Activated CD4-positive, alpha-beta memory T cell treated with anti-CD3 and anti-CD28 coated beads for 36 hours (primary cell): ENCODE measurements at places on chromosomes 1 and 21.
A peak's percentile ranks its signal among the peaks of the same experiment; 100 is the strongest.

GRCh38 chr1:228405979-228406228 lies 731 bp downstream of the TRIM11 start:
- H3K4me1 ChIP-seq: peaks cover 43% of the 10 kb centered on the region
- peaks cover 31% of the 10 kb centered on the region for H3K36me3 ChIP-seq
- H3K27me3 ChIP-seq: no peaks in the 10 kb centered on the region
- peak overlapping the region; percentile 71 for H3K27ac ChIP-seq

DNA sequence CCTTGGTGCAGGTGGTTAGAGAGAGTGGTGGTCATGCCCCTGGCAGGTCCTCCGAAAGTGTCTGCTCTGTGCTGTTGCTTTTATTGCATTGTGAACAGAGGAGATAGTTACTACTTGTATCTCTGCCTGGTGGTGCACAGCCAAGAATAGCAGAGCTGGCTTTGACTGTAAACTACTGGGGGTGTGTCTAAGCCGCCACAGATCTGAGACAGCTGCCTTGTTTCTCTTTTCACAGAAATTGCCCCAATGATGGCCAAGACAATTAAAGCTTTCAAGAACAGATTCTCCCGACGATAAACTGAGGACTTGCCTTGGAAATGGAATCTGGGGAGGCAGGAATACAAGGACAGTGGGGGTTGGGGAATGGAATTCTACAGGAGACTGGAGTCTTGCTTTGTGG lies 16.0 kb downstream of the ELOA start:
- H3K36me3 ChIP-seq: peaks cover 37% of the 10 kb centered on the region
- H3K4me3 ChIP-seq: no peak overlapping the region
- H3K4me1 ChIP-seq: no peaks in the 10 kb centered on the region
- peak overlapping the region; percentile 5 for H3K27ac ChIP-seq

DNA sequence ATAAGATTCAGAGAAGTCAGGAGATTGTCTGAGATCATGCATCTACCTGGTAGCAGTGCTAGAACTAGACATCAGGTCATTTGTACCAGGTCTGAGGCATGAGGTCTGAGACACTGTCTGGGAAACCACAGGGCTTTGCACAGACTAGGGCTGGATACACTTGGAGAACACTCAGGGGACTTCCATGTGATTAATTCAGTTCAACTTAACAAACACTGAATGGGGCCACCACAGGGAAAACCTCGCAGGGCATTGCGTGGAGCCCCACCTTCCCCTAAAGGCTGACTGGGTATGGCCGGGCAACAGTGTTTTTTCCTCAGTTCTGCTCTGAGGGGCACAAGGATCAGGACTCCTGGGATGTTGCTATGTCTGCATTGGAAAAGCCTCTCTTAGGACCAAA lies 86.5 kb upstream of the WARS2 start:
- no peaks in the 10 kb centered on the region for H3K27me3 ChIP-seq
- H3K4me1 ChIP-seq: no peaks in the 10 kb centered on the region
- no peak overlapping the region for H3K4me3 ChIP-seq
- H3K36me3 ChIP-seq: peaks cover 1% of the 10 kb centered on the region
- DNase-seq: no peak
- H3K27ac ChIP-seq: no peak overlapping the region

GRCh38 chr1:109909561-109909960 lies 1.1 kb upstream of the CSF1 start:
- peaks cover 32% of the 10 kb centered on the region for H3K36me3 ChIP-seq
- H3K4me1 ChIP-seq: peaks cover 73% of the 10 kb centered on the region
- no peak for DNase-seq
- peak overlapping the region; percentile 83 for H3K4me3 ChIP-seq
- peak overlapping the region; percentile 89 for H3K27ac ChIP-seq

GRCh38 chr1:156643778-156644092 lies 1.8 kb downstream of the BCAN start:
- H3K27me3 ChIP-seq: peaks cover 80% of the 10 kb centered on the region
- no peak overlapping the region for H3K27ac ChIP-seq
- no peaks in the 10 kb centered on the region for H3K36me3 ChIP-seq
- peak; percentile 65 for DNase-seq
- no peak overlapping the region for H3K4me3 ChIP-seq

- H3K27me3 ChIP-seq: no peaks in the 10 kb centered on the region
- peaks cover 1% of the 10 kb centered on the region for H3K36me3 ChIP-seq
- H3K27ac ChIP-seq: no peak overlapping the region
- no peak overlapping the region for H3K4me3 ChIP-seq
- DNase-seq: no peak
These were observed 39.4 kb downstream of the MAST2 start for GRCh38 chr1:45842786-45843185.

- no peak overlapping the region for H3K27ac ChIP-seq
- no peaks in the 10 kb centered on the region for H3K36me3 ChIP-seq
- DNase-seq: no peak
- H3K4me3 ChIP-seq: no peak overlapping the region
These were observed 175.5 kb upstream of the PTBP2 start for GRCh38 chr1:96545935-96546656.

GRCh38 chr1:212915245-212916091 lies 34.9 kb upstream of the VASH2 start:
- no peaks in the 10 kb centered on the region for H3K4me1 ChIP-seq
- no peak overlapping the region for H3K4me3 ChIP-seq
- H3K27me3 ChIP-seq: peaks cover 8% of the 10 kb centered on the region
- H3K36me3 ChIP-seq: no peaks in the 10 kb centered on the region
- H3K27ac ChIP-seq: no peak overlapping the region
- DNase-seq: no peak

DNA sequence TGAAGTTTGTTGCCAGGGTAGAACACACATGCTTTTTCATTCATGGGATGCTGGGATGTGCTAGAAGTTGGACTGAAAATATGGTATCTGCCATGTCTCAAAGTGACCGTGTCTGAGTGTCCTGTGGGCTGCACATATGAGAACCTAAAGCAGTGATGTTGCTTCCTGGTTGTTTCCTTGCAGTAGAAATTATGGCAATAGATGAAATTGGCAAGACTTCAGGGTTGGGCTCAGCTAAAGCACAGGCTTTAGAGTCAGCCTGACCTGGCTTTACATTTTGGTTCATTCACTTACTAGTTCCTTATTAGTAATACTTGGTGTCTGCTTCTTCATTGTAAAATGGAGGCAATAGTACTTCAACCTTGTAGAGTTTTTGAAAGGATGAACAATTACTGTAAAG lies 2.2 kb downstream of the LAMC2 start:
- H3K27ac ChIP-seq: no peak overlapping the region
- H3K27me3 ChIP-seq: peaks cover 29% of the 10 kb centered on the region
- DNase-seq: no peak
- H3K4me1 ChIP-seq: no peaks in the 10 kb centered on the region
- no peaks in the 10 kb centered on the region for H3K36me3 ChIP-seq
- H3K4me3 ChIP-seq: no peak overlapping the region

DNA sequence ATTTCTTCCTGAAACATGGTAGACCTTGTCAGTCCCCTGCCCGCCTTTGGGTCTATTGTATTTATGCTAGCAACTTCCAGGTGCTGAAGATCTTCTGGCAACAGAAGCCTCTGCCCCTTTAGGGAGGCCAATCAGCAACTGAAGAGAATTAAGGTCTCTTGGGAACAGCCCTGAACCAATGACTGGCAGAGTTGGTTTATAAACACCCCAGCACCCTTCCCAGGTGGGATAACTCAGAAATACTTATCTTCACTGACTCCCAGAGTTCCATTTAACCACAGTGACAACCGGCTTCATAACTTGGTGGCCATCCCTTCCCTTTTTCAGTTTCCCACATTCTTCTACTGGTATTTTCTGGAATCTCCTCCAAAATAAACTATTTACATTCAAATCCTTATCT lies 27.2 kb upstream of the TMCO1 start:
- H3K36me3 ChIP-seq: no peaks in the 10 kb centered on the region
- no peak overlapping the region for H3K4me3 ChIP-seq
- no peak for DNase-seq
- no peak overlapping the region for H3K27ac ChIP-seq

DNA sequence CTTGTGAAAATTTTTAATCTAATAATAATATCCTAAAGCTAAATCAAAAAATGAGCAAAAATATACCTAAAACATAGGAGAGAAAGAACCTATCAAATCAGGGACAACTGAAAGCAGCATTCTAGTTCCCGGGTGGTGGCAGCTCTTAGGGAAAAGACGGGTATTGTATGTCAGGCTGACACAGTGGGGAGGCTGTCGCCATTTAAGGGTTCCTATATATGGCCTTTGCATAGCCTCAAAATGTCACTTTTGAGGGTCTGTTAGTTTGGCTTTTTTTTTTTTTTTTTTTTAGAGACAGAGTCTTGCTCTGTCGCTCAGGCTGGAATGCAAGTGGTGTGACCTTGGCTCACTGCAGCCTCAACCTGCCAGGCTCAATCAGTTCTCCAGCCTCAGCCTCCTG lies 6.0 kb downstream of the CLSTN1 start:
- H3K36me3 ChIP-seq: peaks cover 2% of the 10 kb centered on the region
- DNase-seq: no peak
- H3K27me3 ChIP-seq: no peaks in the 10 kb centered on the region
- H3K4me1 ChIP-seq: peaks cover 25% of the 10 kb centered on the region
- H3K4me3 ChIP-seq: no peak overlapping the region

GRCh38 chr21:35024513-35024912 lies 24.6 kb downstream of the RUNX1 start:
- peak overlapping the region; percentile 91 for H3K27ac ChIP-seq
- peak overlapping the region; percentile 4 for H3K4me3 ChIP-seq
- no peak for DNase-seq
- H3K27me3 ChIP-seq: no peaks in the 10 kb centered on the region
- H3K36me3 ChIP-seq: peaks cover 3% of the 10 kb centered on the region

- no peaks in the 10 kb centered on the region for H3K36me3 ChIP-seq
- DNase-seq: no peak
- no peak overlapping the region for H3K4me3 ChIP-seq
- no peak overlapping the region for H3K27ac ChIP-seq
These were observed 1.2 kb downstream of the SMIM1 start for GRCh38 chr1:3773572-3774275.

DNA sequence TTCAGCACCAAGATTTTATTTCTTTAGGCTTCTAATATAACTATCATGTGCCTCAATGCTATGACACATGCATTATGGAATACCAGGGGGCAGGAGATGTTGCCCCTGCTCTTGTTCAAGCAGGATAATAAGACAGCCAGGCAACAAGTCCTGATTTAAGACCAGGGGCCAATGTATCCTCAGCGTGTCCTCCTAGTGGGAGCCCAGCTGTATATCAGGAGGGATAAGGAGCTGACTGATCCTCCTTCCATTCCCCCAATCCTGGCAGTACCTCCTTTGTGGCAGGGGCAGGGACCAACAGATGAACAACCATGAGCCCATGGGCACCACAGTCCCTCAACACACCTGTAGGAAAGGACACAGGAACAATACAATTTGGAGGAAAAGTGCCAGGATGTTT lies 29.3 kb downstream of the SORT1 start:
- peaks cover 32% of the 10 kb centered on the region for H3K27me3 ChIP-seq
- peaks cover 12% of the 10 kb centered on the region for H3K4me1 ChIP-seq
- no peak overlapping the region for H3K27ac ChIP-seq
- H3K4me3 ChIP-seq: no peak overlapping the region
- no peak for DNase-seq
- no peaks in the 10 kb centered on the region for H3K36me3 ChIP-seq

DNA sequence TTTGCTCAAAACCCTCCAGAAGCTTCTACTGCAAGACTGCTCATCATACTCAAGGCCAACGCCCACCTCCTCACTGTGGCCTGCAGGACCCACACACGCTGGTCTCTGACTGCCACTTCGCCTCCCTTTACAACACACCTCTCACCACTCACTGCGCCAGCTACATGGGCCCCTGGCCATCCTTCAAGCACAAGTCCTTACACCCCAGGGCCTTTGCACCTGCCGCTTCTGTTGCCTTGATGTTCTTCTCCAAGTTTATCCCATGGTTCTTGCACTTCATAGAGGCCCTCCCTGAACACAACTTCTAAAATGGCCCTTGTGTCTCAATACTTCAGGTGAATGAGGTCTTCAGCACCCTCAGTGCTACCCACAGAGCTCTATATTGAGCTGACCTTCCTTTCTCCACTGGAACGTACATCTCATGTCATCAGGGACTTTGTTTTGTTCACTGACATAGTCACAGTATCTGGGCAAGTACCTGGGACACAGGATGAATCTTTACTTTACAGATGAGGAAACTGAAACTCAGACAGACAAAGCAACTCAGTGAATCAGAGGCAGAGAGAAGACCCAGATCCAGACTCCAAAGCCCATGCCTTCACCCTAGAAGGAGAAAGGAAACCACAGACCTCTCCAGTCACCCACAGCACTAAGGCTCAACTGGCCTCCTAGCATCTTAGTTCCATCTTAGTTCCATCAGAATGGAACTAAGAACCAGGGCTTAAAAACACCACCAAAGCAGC lies 34.7 kb upstream of the CLSTN1 start:
- H3K36me3 ChIP-seq: peaks cover 10% of the 10 kb centered on the region
- H3K27ac ChIP-seq: no peak overlapping the region
- no peaks in the 10 kb centered on the region for H3K27me3 ChIP-seq
- peak; percentile 38 for DNase-seq
- H3K4me3 ChIP-seq: no peak overlapping the region

GRCh38 chr1:43366601-43367025 lies 1.2 kb downstream of the ELOVL1 start:
- peaks cover 32% of the 10 kb centered on the region for H3K4me1 ChIP-seq
- H3K36me3 ChIP-seq: peaks cover 31% of the 10 kb centered on the region
- DNase-seq: no peak
- peak overlapping the region; percentile 93 for H3K4me3 ChIP-seq
- peak overlapping the region; percentile 91 for H3K27ac ChIP-seq
- no peaks in the 10 kb centered on the region for H3K27me3 ChIP-seq

GRCh38 chr1:234697015-234697414 lies 87.0 kb upstream of the IRF2BP2 start:
- no peaks in the 10 kb centered on the region for H3K36me3 ChIP-seq
- DNase-seq: no peak
- peaks cover 16% of the 10 kb centered on the region for H3K4me1 ChIP-seq
- no peak overlapping the region for H3K27ac ChIP-seq

GRCh38 chr1:230459465-230459864 lies 33.3 kb upstream of the PGBD5 start:
- no peak overlapping the region for H3K4me3 ChIP-seq
- H3K27ac ChIP-seq: no peak overlapping the region
- no peaks in the 10 kb centered on the region for H3K36me3 ChIP-seq
- H3K27me3 ChIP-seq: peaks cover 35% of the 10 kb centered on the region
- no peak for DNase-seq

GRCh38 chr1:218686258-218686657 lies 341.1 kb downstream of the TGFB2 start:
- DNase-seq: no peak
- H3K36me3 ChIP-seq: no peaks in the 10 kb centered on the region

DNA sequence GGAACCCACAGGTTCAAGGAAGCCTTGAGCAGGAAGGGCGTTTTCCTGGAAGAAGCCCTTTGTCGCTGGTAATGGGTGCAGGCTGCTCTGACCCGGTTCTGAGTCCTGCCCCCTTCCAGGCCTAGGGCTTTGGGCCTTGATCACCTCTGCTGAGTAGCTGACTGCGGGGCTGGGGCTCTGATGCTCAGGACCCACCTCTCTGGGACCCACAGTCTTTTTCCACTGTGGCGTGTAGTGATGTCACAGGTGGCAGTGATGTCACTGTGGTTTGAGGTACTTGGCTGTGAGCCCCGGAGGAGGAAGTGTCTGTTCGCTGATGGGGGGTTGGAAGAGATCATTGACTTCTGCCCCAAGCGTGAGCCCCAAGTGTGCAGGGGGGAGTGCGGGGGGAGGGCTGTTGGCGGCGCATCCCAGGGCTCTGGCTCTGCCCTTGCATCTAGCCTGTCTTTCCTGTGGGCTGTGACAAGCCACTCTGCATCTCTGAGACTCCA lies 6.9 kb downstream of the TNFRSF1B start:
- no peaks in the 10 kb centered on the region for H3K27me3 ChIP-seq
- peak overlapping the region; percentile 77 for H3K4me3 ChIP-seq
- H3K27ac ChIP-seq: peak overlapping the region; percentile 94
- H3K4me1 ChIP-seq: peaks cover 90% of the 10 kb centered on the region
- H3K36me3 ChIP-seq: peaks cover 38% of the 10 kb centered on the region

- H3K4me1 ChIP-seq: peaks cover 21% of the 10 kb centered on the region
- no peaks in the 10 kb centered on the region for H3K27me3 ChIP-seq
- no peak overlapping the region for H3K4me3 ChIP-seq
- DNase-seq: no peak
These were observed 20.4 kb downstream of the SLC25A33 start for GRCh38 chr1:9559673-9560072.
